Eye (tissue), 1 donor: ENCODE measurements at places on chromosomes 6 and 20.

GRCh38 chr6:80508885-80509630, 402.6 kb downstream of the BCKDHB start:
- DNase-seq: no peak

DNA sequence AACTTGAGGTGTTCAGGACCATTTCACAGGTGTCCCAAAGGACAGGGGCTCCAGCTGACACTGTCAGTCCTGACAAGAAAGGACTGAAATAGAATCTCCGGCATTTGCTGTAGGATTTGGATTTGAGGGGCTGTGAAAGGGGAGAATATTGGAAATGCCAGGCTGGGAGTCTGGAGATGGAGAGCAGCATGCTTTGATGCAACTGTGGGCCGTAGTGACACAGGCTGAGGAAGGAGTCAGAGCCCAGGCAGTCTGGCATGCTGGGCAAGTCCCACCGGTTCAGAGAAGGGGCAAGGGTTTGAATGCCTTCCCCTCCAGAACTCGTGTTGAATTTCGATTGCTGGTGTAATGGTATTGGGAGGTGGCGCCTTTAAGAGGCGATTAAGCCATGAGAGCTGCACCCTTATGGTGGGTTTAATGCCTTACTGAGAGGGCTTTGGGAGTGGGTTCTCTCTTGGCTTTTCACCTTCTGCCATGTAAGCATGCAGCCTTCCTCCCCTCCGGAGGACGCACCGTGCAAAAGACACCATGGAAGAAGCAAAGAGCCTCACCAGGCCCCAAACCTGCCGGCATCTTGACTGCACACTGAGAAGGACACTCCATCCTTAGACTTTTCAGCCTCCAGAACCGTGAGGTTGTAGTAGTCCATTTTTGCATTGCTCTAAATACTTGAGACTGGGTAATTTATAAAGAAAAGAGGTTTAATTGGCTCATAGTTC, 9.4 kb upstream of the PYGB start:
- DNase-seq: no peak

DNA sequence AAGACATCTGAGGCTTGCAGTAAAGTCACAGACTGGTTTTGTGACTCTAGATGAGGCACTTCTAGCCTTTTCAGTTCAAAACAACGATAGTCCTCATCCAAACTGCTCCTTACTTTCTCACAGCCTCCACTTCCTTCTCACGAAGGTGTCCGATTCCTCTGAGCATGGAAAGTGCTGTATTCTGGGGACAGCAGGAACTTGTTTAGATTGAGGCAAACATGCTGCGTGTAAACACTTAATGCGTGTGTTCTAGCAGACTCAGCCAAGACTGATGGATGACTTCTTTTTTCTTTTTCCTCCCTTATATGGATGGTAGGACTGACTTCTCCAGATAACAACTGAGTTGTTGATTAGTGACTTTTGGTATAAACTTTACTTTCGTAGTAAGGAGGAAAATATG, 80.2 kb upstream of the PRDM1 start:
- DNase-seq: no peak

DNA sequence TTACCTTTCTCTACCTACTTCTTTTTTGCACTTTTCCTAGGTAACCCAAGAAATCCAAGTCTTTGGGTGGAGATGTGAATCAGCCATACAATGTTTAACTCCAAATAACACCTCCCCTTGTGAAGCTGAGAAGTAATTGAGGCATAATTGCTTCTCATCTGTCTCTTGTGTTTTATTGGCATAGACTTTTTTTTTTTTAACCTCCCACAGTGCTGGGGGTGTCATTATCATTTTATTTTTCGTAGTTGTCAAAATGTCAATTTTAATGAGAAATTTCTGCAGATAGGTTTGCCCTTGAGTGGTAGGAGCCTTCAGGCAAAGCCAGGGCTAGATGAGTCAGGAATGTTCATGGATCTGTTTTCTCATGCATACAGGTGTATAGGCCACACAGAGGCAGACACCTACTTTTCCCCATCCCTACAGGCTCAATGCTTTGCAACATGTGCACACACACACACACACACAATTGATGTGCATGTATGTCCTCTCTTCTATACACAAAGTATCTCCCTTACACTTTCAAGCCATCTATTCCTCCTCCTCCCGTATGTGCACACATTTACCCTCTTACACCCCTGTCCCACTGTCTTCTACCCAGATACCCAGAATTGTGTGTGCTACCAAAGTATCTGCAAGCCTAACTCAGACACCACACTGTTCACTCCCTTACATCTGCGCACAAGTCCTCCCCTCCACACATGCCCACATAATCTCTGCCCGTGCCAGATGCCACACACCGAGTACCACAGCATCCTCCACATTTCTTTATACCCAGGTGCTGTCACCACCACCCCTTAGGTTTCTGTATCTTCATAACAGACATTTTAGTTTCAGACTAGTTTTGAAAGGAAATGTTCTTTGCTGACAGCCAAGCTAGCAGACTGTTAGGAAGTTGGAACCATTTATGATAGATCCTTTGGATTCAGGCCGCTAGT, 22.0 kb downstream of the RALY start:
- no peak for DNase-seq

DNA sequence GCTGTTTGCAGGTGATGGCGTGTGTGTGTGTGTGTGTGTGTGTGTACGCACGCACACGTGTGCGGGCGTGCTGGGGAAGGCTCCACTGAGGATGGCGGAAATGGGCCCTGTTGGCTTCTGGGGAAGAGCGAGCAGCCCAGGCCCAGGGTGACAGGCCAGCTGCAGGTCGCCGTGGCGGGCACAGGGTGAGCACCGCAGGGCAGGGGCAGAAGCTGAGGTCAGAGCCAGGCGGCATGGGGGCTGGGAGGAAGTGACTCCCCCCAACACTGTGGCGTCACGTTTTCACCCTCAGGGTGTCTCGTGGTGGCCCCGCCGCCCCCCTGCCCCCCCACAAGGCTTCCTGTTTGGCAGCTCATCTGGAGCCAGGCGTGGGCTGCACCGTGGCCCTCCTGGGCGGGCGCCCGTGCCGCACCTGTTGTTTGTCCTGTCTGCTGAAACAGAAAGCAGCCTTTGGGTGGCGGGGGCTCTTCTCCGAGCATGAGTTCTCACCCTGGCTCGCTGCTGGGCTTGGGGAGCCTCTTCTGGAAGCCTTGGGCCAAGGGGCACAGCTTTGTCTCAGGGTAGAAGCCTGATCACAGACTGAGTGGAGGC, 7.1 kb downstream of the RBM38 start:
- DNase-seq: no peak

DNA sequence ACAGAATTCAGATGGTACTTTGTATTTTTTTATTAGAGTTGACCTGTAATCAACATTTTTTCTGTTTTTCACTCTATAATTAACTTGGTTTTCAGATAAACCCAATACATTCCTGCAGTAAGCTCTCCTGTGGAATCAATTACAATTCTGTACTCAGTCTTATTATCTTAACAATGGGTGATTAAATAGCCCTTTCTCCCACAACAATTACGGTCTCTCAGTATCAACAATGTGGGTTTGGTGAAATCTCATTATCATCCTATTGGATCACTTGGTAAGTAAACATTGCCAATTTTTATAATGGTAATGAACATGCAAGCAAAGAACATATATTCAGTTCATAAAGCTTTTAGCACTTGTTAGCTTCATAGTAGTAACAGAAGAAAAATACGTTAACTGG, 438.9 kb upstream of the EPHA7 start:
- no peak for DNase-seq

GRCh38 chr20:62805711-62806382, 1.2 kb downstream of the OGFR start:
- peak; percentile 55 for DNase-seq

- peak; percentile 33 for DNase-seq
Observed at GRCh38 chr6:21590346-21590745, 3.2 kb upstream of the SOX4 start.

GRCh38 chr20:40641202-40641601, 47.8 kb downstream of the MAFB start:
- DNase-seq: no peak

DNA sequence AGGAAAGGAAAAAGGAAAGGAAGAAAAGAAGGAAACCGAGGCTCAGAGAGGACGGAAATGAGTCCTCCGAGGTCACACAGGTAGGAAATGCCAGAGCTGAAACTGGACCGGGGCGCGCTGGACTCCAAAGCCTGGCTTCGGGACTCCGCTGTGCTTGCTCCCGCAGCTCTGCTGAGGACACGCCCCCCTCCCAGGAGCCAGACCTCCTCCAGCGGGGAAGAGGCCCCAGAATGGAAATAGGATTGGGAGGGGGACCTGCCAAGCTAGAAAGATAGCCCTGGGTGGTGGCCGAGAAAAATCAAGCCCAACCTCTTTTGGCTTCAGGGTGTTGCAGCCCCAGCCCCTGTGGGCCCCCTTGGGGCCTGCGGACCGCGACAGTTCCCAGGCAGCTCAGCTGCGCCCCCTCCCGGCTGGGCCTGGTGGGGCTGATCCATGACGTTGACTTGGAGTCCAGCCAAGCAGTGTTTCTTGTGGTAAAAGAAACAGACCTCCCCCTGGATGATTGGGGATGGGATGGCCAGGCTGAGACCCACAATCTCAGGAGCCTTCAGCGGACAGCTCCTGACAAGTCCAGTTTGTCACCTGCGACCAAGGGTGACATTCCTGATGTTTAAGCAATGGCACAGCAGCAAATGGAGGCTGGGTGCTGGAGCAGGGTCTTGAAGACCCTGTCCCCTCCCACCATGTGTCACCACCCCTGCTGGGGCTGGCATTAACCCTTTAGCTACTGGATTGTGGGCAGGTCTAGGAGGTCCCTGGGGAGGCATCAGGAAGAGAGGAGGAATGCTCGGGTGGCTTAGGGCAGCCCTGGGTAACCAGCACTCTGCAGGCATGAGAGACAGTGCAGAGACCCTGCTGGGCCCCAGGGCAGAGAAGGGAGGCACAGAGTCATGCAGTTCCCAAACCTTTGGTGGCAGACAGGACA, 55.4 kb downstream of the RIPOR3 start:
- peak; percentile 78 for DNase-seq

DNA sequence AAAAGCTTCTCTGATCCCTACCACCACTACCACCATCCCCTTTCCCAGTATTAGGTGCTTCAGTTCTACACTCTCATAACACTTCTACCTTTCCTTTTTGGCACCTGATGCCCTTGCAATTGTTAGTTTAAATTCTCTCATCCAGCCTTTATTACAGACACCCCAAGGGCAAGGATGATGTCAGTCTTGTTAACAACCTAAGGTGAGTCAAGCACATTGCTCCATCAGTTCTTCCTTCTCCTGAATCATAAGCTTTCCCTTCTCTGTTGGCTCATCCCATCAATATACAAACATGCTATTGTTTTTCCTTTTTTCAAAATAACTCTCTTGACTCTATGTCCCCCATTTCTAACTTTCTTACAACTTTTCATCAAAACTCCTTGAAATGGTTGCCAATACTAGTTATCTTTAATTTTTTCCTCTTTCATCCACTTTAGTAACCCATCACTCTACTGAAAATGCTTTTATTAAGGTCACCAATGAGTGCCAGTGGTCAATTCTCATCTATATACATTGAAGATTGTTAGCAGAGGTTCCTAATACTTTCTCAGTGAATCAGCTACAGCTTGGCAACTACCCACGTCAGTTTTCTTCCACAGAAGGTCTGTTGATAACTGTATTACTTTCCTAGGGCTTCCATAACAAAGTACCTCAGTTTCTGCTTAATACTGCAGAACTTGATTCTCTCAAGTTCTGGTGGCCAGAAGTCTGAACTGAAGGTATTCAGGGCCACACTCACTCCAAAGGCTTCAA, 97.1 kb upstream of the FLRT3 start:
- no peak for DNase-seq

DNA sequence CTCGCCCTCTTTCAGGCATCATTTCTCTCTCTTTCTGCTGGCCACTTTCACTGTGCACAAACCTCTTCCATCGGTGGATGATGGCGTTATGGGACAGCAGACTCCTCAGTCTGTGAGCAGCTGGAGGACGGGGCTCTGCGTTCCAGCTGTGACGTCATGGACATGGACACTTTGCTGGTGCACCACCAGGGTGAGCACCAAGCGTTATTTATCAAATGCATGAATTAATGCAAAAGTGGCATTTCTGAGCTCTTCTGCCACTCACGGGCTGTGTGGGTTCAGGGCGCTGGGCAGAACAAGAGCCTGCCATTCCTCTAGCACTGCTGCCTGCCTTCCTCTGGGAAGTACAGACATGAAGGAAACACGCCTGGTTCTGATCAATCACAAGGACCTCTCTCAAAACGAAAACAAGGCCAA, 82.9 kb upstream of the MPC1 start:
- no peak for DNase-seq

DNA sequence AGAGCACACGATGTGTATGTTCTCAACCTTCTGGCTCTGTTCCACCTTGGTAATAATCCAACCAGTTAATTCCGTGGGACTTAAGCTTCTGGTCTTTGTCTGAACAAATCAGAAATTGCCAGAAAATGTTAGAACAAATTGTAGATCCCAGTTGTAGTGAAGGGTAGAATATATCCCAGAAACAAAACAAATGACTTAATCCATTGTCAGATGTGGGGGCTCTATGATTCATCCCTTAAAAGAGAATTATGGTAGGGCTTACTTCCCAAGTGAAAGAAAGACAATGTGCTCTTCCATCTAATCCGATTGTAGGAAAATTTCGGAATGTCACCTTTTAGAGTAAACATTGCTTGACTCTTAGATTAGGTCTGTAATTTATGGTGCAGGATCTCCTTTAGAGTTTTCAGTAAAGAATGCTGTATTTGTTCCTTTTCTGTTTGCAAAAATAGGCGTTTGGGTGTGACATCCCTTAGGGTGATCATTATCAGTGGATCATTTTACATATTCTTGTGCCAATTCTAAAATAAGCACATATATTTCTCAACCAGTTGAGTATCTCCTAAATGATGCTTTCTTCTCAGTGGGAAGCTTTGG, 234.5 kb upstream of the ZNF217 start:
- DNase-seq: peak; percentile 62
